ENCODE measurements at places on chromosomes 4 and X.

DNA sequence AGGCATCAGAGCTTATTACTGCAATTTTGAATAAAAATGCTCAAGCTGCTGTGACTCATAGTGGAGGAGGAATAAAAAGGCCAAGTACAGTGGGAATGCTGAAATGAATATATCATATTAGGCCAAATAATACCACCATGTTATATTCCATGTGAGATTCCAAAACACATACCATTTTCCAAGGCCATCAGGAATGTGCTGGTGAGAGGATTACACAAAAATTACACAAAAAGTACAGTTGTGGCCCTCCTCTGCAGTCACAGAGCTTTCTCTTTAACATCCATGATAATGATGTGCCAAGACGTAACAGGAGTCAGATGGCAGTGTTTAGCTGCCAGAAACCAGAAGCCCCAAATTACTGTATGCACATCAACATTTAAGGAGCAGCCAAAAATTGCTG lies 153.5 kb downstream of the PCDH18 start:
- DNase-seq = peak; percentile 81

DNA sequence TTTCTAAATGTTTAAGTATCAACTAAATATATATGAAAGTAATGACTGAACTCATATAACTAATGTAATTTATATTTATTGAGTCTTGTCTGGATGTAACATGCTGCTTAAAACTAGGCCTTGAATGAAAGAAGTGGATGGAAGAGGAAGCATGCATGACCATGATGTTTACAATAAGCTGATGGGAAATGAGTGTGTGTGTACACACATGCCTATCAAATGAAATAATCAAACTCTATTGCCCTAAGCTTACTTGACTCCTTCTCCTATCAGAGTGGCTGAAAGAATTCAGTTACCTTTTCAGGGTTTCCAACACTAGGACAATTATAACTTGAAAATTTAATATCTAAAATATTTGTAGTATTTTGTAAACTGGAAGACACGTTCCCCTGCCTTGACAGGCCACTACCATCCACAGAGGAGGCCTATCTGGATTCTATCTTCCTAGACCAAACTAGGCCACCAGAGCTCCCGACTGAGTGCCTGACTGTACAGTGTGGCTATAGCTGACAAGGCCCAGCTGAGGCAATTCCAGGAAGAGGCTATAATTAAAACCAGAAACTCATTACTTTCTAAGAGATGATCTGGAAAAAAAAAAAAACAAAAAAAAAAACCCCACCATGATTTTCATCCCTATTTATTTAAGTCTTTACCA lies 7.6 kb downstream of the ARSJ start:
- DNase-seq = no peak

GRCh38 chr4:654871-655463 lies 19.1 kb downstream of the ATP5ME start:
- DNase-seq = no peak

- DNase-seq = no peak
These were observed 1981.3 kb upstream of the IGFBP7 start for GRCh38 chr4:59091146-59092142.

DNA sequence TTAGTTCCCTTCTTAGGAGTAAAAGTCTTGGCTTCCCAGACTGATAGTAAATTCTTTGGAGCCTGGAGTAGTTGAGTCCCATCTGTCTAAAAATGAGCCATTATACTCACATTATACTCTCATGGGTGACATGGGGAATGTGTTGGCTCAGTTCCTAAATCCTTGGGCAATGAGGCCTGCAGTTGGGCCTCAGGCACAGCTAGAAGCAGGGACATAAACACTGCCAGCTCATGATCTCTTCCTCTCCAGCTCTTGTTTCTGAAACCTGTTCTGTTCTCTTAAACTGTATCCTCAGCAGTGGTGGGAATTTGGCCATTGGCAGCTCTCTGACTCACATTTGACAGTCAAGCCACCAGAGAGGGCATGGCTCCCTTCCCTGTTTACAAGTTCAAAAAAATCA lies 212.5 kb downstream of the SPATA18 start:
- DNase-seq = peak; percentile 93

GRCh38 chr4:8850074-8850829 lies 21.4 kb downstream of the HMX1 start:
- no peak for DNase-seq

- no peak for DNase-seq
These were observed 30.9 kb upstream of the CDKN2AIP start for GRCh38 chr4:183413234-183414200.

DNA sequence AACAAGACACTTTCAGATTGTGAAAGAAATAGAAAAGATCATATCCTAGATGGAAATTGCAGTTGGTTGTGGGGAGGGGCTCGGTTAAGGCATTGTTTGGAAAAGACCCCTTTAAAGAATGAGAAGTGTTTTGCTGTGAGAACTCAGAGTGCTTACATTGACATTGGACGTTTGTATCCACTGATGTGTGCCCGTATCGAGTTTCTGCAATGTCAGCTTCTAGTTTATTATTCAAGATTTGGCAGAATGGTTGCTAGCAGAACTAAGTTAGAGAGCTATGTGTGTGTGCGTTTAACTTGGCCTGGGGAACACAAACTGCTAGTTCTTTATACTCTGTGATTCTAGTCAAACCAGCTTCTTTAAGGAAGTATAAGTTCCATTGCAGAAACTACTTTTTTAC lies 2702.5 kb downstream of the PCDH7 start:
- no peak for DNase-seq

GRCh38 chr4:165398570-165398969 lies 19.8 kb downstream of the CPE start:
- peak; percentile 96 for DNase-seq

DNA sequence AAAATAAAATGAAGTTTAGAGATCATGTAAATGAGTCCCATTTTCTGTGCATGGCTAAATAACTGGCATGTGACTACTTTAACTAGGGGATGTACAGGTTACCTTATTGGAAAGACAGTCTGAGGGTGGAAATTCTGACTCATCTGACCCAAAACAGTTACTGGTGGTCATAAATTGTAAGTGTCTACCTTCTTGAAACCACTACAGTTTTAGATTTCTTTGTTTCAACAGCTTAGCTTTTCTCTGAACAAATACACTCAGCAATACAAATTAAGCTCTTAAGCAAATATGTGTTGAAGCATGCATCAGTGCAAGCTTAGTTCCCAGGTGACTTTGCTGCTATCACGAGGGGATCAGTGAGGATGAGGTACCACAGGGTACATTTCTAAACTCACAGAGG lies 60.7 kb upstream of the PGM2 start:
- DNase-seq = no peak

DNA sequence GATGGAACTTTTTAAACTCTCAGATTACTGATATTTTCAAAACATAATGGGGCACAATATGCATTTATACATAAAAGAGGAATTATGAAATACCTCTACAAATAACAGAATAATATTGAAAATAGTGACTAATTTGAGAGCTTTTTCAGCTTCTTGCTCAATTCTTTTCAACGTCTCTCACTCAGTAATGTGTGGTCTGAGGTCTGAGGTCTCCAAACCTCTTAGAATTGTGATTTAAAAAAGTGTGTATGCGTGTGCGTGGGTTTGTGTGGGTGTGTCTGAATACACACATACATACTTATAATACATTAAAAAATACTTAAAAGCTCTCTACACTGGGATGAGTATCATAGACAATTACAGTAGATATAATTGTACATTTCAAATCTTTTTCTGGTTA lies 7.9 kb downstream of the NDNF start:
- DNase-seq = no peak

GRCh38 chrX:126819429-126819828 lies at the start of gene PRR32:
Gene PRR32 (plus strand): TSS chrX:126819729. CDS start chrX:126819844, 115 bp downstream.
- no peak for DNase-seq

DNA sequence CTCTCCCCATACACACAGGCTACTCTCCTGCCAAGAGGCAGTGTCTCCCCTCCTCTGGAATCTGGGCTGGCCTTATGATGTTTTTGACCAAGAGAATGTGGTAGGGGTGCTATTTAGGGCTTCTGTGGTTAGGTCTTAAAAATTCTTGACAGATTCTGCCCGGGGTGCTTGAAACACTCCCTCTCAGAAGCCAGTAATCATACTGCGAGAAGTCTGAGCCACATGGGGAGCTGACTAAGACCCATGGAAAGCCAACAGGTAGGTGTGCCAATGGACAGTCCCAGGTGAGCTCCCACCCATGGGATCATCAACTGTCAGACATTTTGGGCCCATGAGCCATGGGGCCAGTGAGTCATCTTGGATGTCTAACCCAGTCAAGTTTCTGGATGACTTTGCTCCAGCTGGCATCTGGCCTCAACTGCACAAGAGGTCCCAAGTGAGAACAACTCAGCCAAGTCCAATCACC lies 315.7 kb downstream of the FBXW7 start:
- DNase-seq = no peak

DNA sequence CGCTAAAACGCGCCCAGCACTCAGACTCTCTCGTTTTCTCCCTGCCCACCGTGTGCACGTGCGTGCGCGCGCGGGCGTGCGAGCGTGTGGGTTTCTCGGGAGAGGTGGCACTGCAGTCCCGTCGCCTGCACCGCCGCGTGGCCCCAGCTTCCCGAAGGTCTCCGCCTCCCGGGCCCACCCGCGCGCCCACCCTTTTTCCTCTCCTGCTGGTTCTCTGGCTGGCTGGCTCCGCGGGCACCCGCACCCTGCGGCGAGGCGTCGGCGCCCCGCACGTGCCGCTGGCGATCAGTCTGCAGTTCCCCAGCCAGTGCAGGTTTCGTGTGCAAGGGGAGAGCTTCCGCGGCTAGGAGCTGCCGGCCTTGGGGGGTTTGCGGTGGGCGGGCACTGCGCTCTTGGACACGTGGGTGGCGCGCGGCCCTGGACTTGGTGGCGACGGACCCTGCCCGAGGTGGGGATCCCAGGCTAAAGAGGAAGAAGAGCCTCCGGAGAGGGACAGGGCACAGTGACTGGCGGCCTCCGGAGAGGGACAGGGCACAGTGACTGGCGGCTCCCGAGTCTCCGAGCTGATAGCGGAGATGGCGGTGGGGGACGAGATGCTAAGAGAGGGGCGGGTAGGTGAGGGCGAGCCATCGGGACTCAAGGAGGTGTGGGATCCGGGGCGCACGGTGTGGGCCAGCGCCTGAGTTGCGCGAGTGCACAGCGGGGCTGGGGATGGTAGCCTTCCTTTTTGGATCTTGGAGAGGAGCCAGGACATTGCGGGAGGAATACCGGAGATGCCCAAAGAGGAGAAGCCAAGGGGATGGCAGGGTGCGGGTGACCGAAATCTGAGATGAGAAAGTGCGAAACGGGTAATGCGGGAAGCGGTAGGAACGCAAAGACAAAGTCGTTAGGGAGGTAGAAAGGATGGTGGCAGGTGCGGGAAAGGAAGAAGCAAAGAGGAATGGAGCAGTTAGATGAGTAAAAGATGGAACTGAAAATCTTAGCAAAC lies at the start of gene FAM184B:
FAM184B (minus strand) TSS at position 322 of the 988 bp plus-strand sequence. CDS start 322 bp downstream, outside the sequence.
- DNase-seq = no peak

DNA sequence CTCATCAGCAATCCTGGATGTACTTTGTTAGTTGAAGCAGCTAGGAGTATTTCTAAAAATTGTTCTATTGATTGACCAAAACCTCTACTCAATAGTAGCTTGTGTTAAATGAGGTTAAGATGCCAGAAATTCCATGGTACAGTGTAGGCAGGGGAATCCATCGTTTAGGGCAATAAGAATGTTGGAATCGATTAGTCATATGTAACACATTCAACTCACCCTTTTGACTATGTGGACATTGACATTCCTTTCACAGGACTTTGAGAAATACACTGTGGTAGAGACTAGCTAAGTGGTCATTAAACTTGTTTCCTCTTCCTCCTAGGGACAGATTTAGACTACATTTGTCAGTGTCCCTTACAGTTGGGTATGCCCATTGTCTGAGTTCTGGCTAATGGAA lies 40.2 kb downstream of the KDM5C start:
- DNase-seq = no peak

DNA sequence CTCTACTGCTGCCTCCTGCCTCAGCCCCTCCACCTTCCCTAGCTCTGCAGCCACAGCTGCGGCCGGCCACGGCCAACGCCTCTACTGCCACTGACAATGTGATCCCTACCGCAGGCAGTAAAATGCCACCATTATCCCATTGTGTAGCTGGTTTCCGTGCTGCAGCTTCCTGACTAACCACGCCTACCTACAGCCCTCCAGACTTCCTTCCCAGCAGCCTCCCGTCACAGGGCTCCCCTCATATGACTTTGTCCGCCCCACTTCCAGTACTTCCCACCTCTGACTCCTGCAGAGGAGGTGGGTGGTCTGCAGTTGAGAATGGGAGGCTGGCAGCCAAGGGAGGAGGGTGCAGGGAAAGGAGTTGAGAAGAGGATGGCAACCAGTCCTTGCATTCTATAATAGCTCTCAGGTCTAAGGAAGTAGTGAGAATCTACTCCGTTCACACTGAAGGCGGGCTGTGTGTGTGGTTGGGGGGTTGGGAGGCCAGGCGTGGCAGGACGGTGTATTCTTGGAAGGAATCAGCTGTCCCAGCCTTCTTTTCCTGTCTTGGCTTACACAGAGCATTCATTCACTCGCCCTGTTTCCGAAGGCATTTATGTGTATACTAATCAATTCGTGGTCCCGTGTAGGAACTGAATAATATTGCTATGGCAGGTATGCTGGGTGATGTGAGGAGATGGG lies 33.1 kb upstream of the USP51 start:
- DNase-seq = no peak

GRCh38 chr4:158313566-158313965 lies 103.3 kb downstream of the TMEM144 start:
- DNase-seq = no peak

- DNase-seq = peak; percentile 70
These were observed 46.8 kb downstream of the EPHA5 start for GRCh38 chr4:65623506-65623905.

DNA sequence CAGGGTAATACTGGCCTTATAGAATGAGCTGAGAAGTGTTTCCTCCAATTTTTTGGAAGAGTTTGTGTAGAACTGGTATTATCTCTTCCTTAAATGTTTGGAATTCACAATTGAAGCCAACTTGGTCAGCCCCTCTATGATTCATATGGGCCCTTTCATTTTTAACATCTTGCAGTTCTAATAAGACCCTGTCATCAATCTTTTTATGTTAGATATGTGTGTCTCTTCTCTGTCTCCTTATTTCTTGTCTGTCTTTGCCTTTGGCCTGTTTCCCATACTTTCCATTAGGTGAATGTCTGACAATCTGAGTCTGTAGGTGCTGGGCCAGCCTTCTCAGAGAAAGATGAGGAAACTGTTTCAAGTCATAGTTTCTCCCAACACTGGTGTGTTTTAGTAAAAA lies 88.7 kb downstream of the SLC16A2 start:
- no peak for DNase-seq

- DNase-seq = no peak
These were observed 129.6 kb downstream of the FAM13A start for GRCh38 chr4:88927420-88927819.

- no peak for DNase-seq
These were observed 249.7 kb downstream of the NR3C2 start for GRCh38 chr4:148192526-148192925.

- DNase-seq = peak; percentile 46
These were observed 202.7 kb downstream of the NR3C2 start for GRCh38 chr4:148239494-148239985.
